ENCODE measurements at places on chromosomes 1 and 21. TPM values are rescaled to one million over a fixed set of nuclear protein-coding genes. Genes with fewer than 3 reads are reported as not detected.

DNA sequence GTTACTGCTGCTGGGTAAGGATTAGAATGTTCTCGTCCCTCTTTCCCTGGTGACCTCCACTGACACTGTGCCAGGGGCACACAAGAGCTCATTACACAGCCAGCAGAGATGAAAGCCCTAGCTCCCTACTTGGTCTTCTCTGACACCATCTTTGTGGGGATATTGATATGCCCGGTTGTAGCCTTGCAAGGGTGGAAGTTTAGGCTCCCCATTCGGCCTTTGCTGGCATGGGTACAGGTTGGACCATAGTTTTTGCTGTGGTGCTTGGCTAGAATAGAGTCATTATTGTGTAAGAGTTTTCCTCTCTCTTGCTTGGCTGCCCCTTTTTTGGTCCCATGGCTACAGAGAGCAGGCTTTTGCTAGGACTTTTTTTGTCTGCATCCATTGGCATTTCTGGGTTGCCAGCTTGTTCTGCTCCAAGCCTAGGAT lies 12.3 kb downstream of the RAB4A start:
- no peak for DNase-seq

DNA sequence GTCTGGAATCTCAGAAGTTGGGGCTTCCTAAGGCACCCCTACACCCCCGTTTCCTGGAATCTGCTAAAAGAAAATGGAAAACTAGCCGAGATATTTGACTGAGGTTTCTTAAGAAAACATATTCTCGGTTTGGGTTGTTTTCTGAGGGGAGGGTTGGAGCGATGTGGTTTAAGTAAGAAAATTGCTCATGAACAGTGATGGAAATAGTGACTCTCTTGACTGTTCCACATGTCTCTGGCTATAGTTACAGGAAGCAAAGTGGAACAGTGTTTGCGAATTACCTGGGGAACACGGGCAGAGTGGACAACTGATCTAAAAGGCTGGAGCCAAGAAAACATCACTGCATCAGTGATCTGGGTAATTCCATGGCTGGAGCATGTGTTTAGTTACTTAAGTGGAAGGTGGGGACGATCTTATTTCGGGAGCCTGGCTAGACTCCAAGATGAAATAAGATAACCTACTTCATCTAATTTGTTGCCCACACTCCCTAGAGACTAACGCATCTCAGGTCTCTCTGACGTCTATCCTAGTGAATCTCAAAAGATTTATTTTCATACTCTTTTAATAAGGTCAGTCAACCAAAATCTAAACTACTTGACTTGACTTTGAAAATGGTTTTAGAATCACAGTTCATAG lies 92.4 kb downstream of the KCNJ15 start:
- DNase-seq, result no peak

GRCh38 chr1:75502776-75503175 lies 108.1 kb downstream of the SLC44A5 start:
- no peak for DNase-seq

DNA sequence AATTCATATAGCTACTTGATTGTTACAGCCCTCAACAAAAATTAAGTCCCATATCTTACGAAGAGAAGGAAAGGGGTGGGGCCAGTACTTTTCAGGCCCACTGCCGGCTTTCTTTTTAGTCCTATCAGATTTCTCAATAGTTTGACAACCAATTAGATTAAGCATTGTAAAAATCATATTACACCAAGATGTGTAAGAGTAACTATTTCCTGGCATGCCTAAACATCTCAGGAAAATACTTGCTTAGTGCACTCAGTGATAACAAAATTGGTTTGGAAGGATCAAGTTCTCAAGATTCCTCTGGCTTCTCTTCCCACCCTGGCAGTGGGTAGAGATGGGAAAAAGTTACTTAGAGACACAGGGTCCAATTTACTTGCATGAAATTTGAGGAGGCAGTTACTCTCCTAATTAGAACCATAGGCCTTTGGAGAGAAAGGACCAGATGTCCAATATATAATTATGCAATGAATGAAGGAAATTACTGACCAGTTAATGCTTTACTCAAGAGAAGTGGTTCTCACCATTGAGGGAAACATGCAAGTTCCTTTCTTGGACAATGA lies 30.1 kb downstream of the STPG1 start:
- DNase-seq, result no peak

DNA sequence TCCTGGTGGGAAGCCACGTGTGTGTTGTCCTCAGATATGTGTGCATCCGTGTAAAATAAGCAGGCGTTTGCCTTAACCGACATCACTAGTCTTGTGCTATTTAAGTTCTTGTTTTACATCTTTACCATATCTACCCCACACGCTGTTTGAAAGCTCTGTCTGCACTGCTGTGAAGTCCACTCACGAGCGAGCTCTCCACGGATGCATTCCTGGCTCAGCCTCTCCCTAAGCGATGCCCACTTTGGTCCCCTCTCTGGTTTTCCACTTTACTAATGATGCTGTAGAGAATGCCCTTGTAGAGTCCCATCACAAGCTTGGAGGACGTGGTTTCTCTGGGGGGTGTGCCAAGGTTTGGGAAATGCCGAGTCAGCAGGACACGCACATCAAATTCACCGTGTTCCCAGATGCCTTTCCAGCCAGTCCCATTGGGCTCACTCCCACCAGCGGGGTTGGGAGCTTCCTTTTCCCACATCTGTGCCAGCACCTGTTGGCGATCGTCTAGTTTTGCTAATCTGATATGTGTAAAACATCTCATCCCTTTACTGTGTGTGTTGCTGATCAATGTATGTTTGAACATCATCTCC lies 43.8 kb downstream of the ACTL8 start:
- DNase-seq, result no peak

DNA sequence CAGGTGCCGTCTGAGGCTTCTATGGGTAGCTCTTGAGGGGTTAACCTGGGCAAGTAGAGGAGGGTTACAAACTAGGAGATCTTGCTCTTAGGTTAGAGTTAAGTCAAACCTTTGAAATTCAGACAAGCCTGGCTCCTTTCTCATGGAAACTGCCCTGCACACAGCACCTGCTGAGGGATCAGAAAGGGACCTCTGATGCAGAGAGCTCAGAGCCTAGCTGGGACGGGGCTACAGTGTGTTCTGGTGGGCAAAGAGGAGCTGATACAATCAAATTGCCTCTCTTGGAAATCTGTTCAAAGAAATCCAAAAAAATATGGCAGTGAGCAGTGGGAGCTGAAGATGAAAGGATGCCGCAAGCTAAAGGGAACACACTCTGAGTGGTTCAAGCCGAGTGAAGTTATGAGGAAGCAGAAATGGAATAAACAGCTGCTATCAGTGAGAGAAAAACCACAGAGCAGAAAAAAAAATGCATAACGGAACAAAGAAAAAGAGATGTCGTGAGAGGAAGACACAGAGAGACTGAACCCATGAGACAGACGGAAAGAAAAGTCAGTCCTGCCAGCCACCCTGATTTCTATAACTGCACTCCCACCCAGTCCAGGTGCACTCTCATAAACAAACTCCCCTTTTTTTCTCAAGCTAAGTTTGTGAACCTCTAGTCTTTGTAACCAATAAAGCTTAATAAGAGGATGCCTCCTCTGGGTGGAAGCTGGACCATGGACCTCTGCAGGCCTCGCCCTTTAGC lies 26.6 kb downstream of the PAFAH2 start:
- DNase-seq, result peak; percentile 15

GRCh38 chr1:233197940-233198339 lies 97.6 kb downstream of the PCNX2 start:
- DNase-seq, result no peak

GRCh38 chr1:209873067-209873799 lies 45.5 kb downstream of the UTP25 start:
- DNase-seq, result no peak

GRCh38 chr1:174877208-174877673 lies 122.5 kb upstream of the CACYBP start:
- DNase-seq, result peak; percentile 8

GRCh38 chr1:117678246-117678977 lies 72.6 kb downstream of the TENT5C start:
- no peak for DNase-seq

DNA sequence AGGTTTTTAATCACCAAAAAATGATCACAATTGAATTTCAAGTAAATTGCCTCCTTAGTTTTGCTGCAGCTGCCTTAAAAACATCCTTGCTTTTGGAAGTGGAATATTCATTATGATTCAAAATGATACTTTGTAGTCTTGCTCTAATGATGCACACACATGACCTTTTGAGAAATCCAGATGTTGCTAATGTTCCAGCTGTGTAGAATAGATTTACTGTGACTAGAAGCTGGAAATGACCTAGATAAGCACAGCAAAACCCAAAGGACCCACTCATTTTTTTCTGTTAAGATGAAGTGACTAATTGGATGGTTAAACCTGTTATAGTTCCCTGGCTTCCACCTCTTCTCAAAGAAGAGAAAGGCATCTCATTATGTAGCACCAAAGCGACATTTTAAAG lies 64.6 kb upstream of the RALGPS2 start:
- DNase-seq, result no peak

DNA sequence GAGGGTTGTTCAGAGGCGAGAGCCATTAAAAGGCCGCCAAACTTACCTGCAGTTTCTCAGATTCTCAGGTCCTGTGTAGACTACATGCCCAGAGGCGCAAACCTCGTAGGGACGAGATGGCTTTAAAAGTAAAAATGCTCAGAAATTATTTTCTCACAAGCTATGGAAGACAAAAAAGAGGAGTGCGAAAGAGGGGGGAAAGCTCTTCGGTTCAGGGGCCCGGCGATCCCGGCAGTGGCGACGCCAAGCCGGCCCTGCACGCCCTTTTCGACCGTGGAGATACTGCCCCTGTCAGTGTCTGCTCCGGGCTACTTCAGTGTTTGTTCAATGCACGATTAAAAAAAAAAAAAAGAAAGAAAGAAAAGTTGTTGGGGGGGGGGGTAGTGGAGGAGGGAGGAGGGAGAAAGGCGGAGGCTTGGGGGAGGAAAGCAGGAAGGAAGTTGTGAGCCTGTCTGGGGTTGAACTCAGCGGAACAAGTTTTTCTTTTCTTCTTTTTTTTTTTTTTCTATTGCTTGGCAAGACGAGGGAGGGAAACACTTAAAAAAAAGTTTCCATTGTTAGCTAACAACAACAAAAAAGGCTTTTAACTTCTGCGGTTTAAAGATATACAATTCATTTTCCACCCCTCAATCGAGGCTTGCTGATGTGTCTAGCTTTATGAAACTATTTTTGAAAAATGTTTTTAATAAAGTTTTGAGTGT lies at the start of gene ITPKB:
Gene ITPKB (minus strand): TSS at position 288 of the 701 bp plus-strand sequence. CDS start 1,824 bp downstream, outside the sequence.
- DNase-seq, result peak; percentile 72

- no peak for DNase-seq
Observed at GRCh38 chr21:24259241-24259640, 1348.0 kb downstream of the MRPL39 start.

GRCh38 chr1:26029864-26030481 lies 8.4 kb downstream of the EXTL1 start:
- no peak for DNase-seq

DNA sequence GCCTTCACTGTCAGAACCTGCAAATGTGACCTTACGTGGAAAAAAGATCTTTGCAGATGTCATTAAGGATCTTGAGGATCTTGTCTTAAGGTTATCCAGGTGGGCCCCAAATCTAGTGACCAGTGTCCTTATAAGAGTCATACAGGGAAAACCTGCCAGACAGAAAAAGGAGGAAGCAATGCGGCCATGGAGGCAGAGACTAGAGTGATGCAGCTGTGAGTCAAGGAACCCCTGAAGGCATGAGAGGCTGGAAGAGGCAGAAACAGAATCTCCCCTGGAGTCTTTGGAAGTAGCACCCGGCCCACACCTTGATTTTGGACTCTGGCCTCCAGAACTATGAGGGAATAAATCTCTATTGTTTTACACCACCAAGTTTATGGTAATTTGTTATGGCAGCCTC lies 36.5 kb upstream of the DNASE2B start:
- no peak for DNase-seq

GRCh38 chr1:242205622-242206489 lies 207.0 kb upstream of the MAP1LC3C start:
- DNase-seq, result no peak

- no peak for DNase-seq
Observed at GRCh38 chr1:244672946-244673682, 20.2 kb downstream of the DESI2 start.

GRCh38 chr1:44532567-44532944 lies 127.5 kb downstream of the RNF220 start:
- DNase-seq, result no peak

DNA sequence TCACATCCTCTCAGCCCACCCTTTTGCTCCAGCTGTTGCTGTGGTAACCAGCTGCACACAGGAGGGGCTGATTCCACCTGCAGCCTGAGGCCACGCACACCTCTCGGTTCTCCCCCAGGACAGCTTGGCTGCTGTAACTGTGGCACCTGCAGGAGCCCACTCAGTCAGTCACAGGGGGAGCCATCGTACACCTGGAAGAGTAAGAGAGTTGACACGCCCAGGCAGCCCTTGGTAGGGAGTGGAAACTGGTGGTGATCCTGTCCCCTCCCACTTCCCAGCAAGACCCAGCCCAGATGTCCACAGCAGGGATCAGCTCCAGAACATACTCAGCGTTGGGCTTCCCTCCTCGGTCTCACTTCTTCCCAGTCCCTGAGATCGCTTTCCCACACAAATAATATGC lies 32.2 kb upstream of the BACE2 start:
- DNase-seq, result no peak

GRCh38 chr1:156081917-156082308 lies 352 bp downstream of the MEX3A start:
- peak; percentile 55 for DNase-seq

DNA sequence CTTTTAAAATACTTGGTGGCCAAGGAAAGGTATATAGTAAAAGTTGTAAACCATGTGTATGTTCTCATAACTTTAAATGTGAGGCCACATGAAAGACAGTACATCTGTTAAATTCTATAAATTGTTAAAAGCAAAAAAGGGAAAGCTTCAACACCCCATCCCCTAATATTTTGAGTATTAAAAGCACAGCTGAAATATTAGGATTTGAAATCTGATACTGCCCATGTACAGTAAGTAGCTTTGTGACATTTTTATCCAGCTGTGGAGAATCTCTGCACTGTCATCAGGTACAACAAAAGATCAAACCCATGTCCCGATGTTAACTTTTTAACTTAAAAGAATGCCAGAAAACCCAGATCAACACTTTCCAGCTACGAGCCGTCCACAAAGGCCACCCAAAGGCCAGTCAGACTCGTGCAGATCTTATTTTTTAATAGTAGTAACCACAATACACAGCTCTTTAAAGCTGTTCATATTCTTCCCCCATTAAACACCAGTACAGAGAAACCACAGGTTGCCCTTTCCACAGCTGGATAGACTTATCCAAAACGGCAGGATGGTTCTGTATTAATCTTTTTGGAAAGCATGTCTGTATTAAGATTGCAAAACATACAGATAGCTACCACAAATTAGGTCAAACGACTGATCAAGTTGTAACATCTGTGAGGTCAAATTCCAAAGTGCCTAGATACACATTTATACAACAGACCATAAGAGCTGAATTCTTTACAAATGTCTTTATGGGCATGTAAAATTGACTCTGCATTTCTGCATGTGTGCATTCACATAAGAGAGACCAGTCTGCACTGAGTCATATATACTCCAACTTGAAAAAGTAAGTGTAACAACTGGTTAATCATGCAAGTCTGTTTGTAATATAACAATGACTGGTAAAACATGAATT lies 5.2 kb downstream of the IRF2BP2 start:
- no peak for DNase-seq

The PRAMEF26 gene
- not detected for polyA plus RNA-seq

The PADI1 gene
- not detected for polyA plus RNA-seq

The OPN3 gene
- 73.2 TPM for polyA plus RNA-seq

The MANEAL gene
- 3.5 TPM for polyA plus RNA-seq

The SPRR2E gene
- polyA plus RNA-seq, result not detected

The TRNP1 gene
- polyA plus RNA-seq, result 145 TPM

The MPL gene
- 0.54 TPM for polyA plus RNA-seq

The FCGR2B gene
- polyA plus RNA-seq, result not detected

The C1orf141 gene
- not detected for polyA plus RNA-seq

The NME7 gene
- polyA plus RNA-seq, result 65.2 TPM

The KISS1 gene
- 2.0 TPM for polyA plus RNA-seq

The DNM3 gene
- polyA plus RNA-seq, result not detected

The CD1E gene
- not detected for polyA plus RNA-seq

The BARHL2 gene
- polyA plus RNA-seq, result not detected
